Stimulated activated CD8-positive, alpha-beta memory T cell treated with anti-CD3 and anti-CD28 coated beads, Interleukin-7, amount 100 ng/mL, for 1 hour (primary cell): ENCODE measurements at places on chromosomes 3 and 15.

DNA sequence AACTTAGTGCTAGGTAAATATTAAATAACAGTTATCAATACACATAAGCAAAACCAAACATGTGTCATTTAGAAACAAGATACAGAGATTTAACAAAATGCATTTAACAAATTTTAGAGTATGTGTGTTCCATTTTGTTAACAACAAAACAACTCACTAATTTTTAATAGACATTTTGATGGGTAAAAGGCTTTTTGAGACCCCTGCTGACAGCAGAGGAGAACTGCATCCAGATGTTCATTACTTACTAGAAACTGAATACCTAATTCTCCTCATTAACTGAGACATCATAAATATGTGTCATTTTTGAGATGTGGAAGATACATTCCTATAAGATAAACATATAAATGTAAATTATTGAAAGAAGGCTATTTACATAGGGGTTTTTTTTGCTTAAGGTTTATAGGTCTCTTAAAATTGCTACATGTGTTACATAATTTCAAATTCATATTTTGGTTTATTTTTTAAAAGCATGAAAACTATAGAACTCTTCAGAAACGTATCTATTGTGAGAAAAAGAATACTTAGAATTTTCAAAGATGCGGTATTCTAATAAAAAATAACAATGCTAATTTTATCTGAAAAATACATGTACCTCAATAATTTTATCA is 1009.8 kb downstream of the TUSC7 start:
- no peak for DNase-seq

GRCh38 chr15:101657968-101658784 is 6.0 kb upstream of the TM2D3 start:
- DNase-seq, result no peak

DNA sequence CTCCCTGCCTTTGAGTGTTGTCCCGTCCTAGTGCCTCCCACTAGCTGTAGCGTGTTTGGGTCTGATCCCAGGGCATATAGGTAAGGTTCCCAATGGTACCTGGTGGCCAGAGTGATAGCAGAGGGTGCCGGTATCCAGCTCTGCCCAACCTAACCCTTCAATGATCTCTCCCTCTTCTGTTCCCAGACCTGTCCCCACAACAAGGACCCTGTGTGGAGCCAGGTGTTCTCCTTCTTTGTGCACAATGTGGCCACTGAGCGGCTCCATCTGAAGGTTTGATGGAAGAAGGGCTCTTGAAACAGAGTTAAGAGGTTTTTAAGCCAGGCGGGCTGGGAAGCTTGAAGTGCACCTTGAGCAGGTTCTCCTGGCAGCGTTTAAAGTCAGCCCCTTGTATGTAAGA is 35.5 kb downstream of the ESYT3 start:
- DNase-seq, result no peak

- no peak for DNase-seq
Measured at GRCh38 chr3:69731080-69731479, 8.2 kb upstream of the MITF start.

DNA sequence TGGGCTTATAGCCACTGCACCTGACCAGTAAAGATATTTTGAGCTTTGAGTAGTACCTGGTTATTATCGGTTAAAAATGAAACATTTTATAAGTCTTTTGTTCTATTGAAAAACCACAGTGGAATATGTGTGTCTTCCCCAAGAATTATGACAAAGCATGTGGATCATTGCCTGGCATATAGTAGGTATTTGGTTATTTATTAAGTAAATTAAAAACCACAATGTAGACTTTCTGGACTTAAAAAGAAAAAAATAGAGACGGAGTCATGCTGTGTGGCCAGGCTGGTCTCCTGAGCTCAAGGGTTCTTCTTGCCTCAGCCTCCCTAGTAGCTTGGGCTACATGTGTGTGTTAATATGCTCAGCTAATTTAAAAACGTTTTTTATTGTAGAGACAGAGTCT is 43.5 kb downstream of the UBE2E2 start:
- DNase-seq, result no peak

DNA sequence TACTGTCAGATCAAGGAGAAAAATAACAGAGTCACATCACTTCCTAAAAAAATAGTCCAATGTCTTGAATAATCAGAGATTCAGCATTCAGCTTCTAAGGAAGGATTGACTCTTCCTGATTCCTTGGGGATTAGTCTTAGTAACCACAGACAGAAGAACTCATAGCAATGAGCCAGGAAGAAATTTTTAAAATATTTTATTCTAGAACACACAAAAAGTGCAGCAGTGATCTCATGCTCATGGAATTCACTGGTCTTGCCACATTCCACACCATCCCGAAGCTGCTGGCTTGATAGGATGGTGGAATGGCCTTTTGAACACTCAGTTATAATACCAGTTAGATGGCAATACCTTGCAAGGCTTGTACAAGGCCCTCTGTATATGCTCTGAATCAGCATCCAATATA is 43.0 kb upstream of the ABI3BP start:
- DNase-seq, result no peak

DNA sequence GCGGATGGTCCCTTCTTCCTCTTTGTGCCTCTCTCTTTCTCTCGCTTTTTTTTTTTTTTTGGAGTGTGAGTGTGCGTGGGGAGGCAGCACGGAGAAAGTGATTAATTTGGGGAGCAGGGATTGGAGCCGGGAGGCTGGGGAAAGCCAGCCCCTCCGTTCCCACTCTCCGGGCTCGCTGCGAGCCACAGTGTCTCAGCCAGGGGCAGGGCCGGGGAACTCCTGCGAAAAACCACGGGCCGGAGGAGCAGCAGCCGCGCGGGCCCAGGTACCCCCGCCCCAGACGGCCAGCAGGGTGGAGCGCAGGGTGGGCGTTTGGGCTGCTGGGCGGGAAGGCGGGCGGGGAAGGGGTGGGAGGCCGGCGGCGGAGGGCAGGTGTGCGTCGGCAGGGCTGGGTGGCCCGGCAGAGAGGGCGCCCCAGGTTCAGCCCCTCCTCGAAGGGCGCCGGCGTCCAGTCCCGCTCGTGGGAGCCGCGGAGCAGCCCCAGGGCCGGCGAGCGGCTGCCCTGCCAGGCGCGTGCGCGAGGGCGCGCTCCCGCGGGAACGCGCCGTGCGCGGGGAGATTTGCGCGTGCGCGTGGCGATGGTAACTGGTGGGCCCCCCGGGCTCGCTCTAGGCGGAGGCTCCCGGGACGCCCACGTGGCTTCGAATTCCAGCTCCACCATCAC is 1.4 kb downstream of the CHL1 start:
- DNase-seq, result no peak

GRCh38 chr3:158801201-158801600 is 653 bp upstream of the MFSD1 start:
- DNase-seq, result no peak

- DNase-seq, result no peak
Measured at GRCh38 chr3:44974416-44974815, 1.6 kb downstream of the ZDHHC3 start.

DNA sequence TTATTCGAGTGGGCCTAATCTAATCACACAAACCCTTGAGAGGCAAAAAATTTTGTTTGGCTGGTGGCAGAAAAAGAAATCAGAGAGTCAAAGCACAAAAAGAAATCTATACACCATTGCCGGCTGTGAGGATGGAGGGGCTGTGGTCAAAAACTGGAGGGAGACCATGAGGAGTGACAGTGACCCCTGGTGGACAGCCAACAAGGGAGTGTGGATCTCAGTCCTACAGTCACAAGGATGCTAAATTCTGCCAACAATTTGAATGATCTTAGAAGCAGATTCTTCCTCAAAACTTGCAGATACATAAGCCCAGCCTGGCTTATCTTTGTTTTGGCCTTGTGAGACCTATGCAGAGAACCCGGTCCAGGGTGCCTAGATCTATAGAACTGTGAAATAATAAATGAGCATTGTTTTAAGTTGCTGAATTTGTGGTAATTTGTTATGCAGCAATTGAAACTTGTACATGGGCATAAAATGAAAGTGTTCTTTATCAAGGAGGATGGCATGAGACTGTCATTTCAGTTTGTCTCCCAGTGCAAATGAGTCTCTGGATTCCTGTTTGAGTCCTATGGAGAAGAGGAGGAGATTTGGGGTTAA is 103.0 kb upstream of the ARHGEF26 start:
- DNase-seq, result no peak

- no peak for DNase-seq
Measured at GRCh38 chr3:185488465-185488864, 10.4 kb downstream of the TMEM41A start.

DNA sequence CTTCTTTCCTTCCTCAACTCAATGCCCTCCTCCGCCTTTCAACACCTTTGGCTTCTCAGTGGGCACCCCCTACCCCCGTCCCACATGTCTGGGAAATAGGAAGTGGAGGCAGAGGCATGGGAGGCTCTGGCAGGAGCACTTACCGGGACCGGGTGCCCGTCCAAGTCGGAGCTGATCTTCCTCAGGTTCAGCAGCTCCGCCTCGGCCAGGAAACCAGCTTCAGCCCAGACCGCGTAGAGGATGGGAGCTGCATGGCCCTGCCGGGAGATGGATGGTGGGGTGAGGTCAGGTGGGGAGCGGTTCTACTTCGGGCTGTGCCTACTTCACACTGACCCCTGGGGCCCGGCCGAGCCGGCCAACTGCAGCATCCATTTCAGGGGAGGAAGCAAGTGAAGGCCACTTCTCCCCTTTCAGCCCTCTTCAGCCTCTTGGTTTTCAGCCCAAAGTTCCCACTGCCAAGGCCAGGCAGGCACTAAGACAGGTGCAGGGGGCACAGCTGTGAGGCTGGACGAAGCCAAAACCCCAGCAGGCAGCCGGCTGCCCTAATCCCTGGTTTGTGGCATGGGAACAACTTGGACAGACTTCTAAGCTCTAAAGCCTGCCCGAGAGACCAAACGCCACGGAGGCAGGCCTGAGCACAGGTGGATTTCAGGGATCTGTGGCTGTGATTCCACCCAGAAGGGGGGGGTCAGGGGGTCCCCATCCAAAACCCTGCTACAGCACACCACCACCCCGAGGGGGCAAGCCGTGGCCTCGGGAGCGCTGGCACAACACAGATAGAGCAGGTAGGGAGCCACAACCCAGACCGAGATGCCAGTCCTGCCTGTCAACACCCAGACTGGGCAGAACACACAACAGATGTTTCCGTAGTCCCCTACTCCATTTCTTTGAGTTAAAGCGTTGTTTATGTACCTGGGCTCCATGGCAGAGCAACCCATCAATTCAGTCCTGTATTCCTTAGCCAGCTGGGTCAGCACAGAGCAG is 14.5 kb downstream of the TKT start:
- DNase-seq, result no peak

- no peak for DNase-seq
Measured at GRCh38 chr15:78049691-78050440, 27.6 kb downstream of the TBC1D2B start.

- no peak for DNase-seq
Measured at GRCh38 chr3:170564664-170565063, 21.2 kb downstream of the SLC7A14 start.

DNA sequence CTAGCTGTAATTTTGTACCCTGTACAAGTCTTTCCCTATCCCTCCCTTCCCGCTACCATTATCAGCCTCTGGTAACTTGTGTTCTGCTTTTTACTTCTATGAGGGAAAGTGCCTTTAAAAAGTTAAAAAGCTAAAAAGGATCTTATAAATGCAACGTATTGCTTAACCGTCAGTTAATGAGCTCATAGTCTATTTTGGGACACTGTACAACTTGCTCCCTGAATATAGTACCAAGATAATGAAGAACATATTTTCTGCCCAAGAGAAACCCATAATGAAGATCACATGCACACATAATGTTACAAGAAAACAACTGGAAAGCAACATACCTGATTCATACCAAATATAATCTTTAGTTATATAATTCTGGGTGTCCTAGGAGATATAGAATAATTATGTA is 22.6 kb downstream of the ZIC1 start:
- DNase-seq, result no peak
